ENCODE measurements at places on chromosomes 6 and 20. TPM values are rescaled to one million over a fixed set of nuclear protein-coding genes. Genes with fewer than 3 reads are reported as not detected.

DNA sequence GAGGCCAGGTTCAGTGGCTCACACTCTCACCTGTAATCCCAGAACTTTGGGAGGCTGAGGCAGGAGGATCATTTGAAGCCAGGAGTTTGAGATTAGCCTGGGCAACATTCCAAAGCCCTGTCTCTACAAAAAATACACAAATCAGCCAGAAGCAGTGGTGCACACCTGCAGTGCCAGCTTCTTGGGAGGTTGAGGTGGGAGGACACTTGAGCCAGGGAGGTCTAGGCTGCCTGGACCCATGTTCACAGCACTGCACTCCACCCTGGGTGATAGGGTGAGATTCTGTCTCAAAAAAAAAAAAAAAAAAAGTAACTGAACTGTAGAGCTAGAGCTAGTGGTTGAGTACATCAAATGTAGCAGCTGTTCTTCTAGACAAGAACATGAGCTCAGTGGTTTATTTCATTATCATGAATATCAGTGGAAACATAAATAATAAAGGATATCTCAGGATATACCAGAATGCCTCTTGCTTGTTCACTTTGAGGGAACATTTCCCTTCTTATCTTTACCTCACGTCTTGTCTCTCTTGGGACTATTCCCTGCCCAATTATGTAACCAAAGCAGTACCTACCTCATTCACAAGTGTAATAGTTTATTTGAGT is 17.6 kb downstream of the NANP start:
- no peak for DNase-seq

- DNase-seq: no peak
These were observed 84.4 kb upstream of the HDAC2 start for GRCh38 chr6:114055349-114055748.

DNA sequence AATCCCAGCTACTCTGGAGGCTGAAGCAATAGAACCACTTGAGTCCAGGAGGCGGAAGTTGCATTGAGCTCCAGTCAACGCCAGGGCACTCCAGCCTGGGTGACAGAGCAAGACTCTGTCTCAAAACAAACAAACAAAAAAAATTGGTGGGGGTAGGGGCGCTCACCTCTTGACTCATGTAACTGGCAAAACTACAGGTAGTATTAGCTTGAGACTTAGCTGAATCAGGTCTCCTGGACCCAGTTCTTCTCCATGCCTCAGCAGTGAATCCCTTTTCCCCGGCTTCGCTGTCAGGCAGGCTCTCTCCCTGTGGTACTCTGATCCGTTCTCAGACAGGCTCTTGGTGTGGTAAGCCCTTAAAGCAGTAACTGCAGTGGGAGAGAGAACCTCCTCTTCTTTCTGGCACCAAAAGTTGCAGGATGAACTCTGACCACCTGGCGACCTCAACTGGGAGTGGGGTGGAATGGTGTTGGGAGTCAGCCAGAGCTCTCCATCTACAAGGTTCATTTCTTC is 12.9 kb downstream of the SLC9A8 start:
- no peak for DNase-seq

DNA sequence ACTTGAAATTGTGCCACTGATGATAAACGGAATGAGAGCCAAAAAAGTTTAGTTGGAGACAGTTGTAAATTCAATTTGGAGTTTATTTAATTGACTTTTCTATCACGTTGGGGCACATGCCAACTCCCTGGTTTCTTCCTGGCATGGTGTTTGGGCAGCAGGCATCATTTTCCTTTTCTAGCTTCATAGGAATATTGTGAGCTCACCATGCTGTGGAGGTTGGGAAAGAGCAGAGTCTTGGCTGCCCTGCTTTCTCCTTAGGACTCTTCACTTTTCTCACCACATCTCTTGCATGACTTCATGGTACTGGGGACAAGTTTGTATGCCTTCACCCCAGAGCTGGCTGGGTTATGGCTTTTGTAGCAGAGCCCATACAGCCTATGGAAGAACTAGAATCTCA is 6.4 kb downstream of the SCAND1 start:
- DNase-seq: no peak

GRCh38 chr6:125611573-125612344 is 137.7 kb upstream of the HEY2 start:
- DNase-seq: no peak

GRCh38 chr6:80165819-80166218 is 59.3 kb downstream of the BCKDHB start:
- DNase-seq: no peak

DNA sequence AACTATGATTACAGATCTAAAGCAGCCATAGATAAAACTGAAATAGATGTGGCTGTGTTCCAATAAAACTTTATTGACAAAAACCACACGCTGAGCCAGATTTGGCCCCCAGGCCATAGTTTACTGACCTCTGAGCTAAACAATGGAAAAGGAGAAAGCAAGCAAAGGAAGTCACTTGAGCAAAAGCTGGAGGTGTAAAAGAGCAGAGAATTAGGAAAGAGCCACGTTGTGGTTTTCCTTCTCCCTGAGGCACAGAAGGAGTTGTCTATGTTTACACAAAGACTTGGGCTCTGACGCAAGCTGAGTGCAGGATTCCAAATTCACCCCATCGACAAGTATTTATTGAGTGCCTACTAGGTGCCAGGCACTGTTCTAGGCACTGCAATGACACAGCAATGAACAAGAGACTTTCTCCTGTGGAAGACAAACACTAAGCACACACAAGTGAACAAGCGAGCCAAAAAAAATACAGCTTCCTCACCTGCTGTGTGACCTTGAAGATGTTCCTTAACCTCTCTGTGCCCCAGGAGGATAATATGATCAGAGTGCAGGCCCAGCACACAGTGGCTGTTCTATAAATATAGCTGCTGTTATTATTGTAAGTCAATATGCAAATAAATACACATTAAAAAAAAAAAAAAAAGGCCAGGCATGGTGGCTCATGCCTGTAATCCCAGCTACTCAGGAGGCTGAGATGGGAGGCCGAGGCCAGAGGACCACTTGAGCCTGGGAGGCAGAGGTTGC is 75.4 kb upstream of the PTPN1 start:
- no peak for DNase-seq

DNA sequence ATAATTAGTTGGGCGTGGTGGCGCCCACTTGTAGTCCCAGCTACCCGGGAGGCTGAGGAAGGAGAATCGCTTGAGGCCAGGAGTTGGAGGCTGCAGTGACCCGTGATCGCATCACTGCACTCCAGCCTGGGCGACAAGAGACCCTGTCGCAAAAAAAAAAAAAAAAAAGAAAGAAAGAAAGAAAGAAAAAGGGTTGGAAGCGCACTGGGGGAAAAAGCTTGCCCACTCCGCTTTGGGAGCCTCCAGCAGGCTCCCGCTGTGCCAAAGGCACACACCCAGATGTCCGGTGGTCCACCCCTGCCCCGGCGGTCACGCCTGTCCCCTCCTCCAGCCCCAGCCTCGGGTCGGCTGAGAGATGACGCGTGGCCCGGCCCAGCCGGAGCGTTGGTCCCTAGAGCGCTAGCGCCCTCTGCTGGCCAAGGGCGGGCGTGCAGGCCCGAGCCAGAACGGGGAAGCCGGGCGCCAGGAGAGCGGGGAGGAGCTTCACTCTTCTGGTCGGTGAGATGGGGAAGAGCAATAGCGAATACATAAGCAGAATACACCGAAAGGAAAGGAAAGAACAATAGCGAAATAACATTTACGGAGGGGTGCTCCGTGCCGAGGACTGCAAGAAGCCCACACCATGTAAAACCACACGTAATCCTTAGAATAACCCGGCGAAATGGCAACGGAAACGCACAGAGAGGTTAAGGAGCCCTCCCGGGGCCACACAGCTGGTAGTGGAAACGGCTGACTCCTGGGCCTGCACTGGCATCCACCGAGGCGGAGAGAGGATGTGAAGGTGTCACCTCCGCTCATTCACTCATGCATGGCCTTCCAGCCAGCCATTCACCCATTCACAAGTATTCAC is 41.7 kb downstream of the UBE2V1 start:
- DNase-seq: peak; percentile 92

DNA sequence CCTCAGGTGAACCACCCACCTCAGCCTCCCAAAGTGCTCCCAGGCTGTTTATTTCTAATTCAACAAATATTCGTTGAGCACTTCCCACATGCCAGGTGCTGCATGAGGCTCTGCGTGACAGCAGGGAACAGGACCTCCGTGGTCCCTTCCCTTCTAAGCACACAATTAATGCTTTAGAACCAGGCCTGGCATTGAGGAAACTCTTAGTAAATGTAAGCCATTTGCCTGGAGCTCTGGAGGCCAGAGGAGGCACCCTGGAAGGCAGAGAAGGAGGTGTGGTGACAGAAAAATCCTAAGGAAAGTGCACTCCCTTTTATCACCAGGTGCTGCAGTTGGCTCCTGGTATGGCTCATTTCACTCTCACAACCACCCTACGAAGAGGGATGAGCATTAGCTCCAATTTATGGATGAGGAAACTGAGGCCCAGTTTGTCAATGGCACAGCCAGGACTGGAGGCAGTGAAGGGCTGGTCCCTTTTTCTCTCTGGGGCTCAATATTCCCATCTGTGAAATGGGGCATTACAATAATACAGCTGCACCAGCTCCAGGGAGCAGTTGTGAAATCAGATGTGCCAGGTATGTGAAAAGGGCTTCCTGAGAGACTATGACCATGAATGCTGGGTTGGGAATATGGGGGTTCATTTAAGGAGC is 8.1 kb upstream of the ID1 start:
- DNase-seq: no peak

DNA sequence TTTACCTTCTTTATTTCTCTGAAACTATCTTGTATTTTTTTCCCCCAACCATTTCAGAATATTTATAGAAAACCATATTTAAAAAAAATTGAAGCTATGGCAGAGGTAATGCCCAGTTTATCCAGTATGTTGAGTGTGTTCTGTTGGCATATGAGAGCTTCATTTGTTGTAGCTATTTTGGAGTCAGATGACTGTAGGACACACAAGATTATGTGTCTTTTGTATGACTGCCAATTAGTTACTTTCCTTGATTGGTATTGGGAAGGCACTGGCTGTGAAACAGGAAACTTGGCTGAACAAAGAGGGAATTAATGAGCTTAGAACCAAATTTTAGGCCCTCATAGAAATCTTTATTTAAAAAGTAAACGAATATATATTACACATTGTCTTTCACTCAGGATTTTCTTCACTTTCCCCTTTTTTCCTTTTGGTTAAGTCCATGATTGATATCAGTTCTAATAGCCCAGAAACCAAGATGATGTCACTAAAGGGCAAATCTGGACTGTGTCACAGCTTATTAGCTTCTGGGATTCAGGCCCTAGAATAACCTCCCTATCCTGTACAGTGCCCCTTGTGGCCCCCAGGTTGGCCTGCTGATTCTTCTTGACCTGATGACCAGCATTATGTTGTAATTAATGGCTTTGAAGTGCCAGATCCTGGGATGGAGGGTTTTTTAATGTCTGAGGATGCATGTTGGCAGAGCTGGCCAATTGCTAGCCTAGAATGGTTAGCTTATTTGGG is 10.1 kb downstream of the CDC5L start:
- DNase-seq: no peak

- DNase-seq: no peak
These were observed 15.2 kb downstream of the TAB2 start for GRCh38 chr6:149332602-149333265.

- no peak for DNase-seq
These were observed 2.3 kb downstream of the LINC00237 start for GRCh38 chr20:21103582-21104465.

GRCh38 chr6:42547407-42548329 is 16.2 kb upstream of the UBR2 start:
- DNase-seq: peak; percentile 84

DNA sequence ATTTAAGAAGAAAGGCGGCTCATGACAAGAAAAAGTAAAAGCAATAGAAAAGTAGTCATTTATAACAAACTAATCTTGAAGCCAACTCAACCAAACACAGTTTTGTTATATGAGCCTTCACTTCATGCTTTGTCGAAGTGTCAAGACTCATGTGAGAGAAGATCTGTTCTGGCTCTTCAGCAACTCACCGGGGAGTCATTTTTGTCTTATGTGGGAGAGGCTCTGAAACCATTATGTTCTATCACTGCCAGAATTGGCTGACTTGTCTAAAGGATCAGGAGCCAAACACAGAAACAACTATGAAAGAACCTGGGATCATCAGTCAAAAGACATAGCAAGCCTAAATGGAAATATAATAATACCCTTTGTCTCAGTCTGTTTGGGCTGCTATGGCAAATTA is 105.2 kb downstream of the CDK19 start:
- DNase-seq: no peak

GRCh38 chr20:35979544-35979943 is 11.2 kb downstream of the CNBD2 start:
- DNase-seq: no peak

DNA sequence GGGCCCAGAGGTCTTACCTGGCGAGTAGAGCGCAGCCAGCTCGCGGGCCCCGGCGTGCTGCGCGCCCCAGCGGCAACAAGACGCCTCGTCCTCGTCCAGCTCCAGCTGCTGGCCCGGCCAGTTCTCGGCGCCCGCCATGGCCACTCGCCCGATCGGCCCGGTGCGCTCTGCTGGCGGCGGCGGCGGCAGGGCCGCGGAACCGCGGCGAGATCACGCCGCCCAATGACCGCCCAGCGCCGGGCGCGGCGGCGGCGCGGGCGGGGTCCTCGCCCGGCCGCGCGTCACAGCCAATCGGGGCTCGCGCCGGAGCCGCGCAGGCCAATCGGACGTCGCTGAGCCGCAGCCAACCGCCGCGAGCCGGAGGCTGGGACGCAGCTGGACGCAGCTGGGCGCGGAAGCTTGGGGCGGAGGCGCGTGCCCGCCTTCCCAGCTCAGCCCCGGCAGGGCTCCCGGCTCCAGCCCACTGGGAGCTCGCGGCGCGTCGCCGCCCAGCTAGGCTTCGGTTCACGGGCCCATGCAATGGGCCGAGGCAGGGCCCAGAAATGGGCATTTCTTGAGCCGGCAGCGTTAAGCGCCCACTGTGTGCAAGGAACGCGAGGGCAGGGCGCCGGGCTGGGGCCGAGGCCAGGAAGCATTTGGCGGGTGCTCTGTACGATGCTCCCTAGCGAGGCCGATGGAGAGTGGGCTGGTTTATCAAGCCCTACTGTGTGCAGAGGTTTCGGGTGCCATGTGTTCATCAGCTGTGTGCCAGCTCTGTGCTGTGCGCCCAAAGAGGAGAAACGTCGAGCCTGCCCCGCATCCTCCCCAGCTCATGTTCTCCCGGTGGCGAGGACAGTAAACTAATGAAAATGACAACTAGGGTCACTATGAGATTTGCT is at the start of gene PEDS1:
PEDS1 (minus strand) TSS at position 224 of the 878 bp plus-strand sequence; CDS start at position 138, 86 bp downstream.
- DNase-seq: peak; percentile 91

DNA sequence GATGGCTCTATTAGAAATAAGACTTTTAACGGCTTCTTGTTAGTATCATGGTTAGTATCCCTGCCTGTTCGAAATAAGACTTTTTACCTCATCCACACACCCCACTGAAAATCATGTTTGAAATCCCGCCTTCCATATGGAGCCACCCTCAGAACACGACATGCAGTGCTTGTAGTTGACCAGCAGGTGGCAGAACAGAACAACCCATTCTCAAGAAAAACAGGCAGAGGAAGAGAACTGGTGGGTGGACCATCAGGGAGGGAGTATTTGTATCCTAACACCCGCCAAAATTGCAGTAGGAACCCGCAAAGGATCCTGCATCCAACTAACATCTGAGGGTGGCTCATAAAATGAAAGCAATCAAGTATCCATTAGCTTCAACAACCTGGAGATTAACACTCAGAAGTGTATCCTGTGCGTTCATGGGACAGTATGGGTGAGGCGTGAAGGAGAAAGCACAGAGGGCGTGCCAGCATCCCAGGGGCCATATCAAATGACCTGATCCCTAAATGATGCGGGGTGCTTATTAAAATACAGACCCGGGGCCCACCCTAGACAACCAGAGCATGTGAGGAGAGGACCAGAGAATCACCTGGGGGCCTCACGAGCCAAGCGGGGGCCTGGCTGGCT is 89.6 kb upstream of the NHSL1 start:
- peak; percentile 59 for DNase-seq

Gene PRIM2
- total RNA-seq: 10.5 TPM

Gene SPTLC3
- total RNA-seq: 26.7 TPM

Gene FANCE
- 2.6 TPM for total RNA-seq

Gene RPL10A
- 921 TPM for total RNA-seq

Gene GPR63
- total RNA-seq: 1.6 TPM

Gene PMEPA1
- total RNA-seq: 83.8 TPM

Gene TFAP2A
- 0.89 TPM for total RNA-seq
